ENCODE measurements at places on chromosomes 5 and 9. TPM values are rescaled to one million over a fixed set of nuclear protein-coding genes. Genes with fewer than 3 reads are reported as not detected.

DNA sequence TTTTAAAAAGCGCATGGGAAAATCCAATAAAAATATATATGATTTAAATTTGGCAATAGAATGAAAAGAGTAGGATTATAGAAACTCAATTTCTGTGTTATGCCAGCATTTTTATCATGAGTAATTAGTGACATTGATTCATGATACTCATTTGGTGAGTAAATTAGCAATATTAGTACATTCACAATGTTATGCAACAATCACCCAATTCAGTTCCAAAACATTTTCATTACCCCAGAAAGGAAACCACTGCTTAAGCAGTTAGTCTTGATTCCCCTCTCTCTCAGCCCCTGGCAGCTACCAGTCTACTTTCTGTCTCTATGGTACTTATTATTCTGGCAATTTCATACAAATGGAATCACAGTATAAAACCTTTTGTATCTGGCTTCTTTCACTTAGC, 27.0 kb downstream of the OSMR start:
- no peak for ATAC-seq

DNA sequence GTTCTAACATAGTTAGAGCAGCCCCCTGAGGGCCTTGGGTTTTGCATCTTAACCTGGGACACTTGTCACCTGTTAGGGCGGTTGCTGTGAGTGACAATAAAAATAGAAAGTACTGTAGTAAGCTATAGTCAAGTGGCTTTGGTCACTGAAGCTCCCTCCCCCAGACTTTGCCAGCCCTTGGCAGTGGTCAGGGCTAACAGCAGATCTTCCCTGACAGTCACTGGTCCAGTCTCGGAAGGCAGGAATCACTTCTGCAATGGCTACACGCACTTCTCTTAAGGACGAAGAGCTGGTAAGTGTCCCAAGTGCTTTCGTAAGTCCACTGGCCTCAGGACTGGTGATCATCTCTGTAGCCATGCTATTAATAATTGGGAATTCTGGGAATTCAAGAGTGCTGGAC, 115.0 kb upstream of the RUSC2 start:
- no peak for ATAC-seq

DNA sequence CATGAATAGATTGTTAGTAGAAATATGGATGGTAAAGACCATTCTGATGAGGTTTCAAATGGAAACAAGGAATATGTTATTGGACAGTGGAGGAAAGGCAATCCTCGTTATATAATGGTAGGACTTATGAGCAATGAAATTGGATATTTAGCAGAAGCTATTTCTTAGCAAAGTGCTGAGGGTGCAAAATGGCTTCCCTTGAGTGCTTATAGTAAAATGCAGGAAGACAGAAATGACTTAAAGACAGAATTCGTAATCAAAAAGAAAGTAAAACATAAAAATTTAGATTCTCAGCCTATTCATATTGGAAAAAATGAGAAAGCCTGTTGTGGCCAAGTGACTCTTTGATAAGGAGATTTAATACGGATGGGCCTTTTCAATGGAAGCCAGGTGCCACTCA, 102.1 kb upstream of the ADRA1B start:
- ATAC-seq, result no peak

- no peak for ATAC-seq
Observed at GRCh38 chr9:119026120-119026519, 343.1 kb downstream of the BRINP1 start.

- no peak for ATAC-seq
Observed at GRCh38 chr5:41738710-41739354, 131.4 kb downstream of the OXCT1 start.

Gene CYSRT1
- total RNA-seq, result not detected

GRCh38 chr9:18362901-18363685, 110.9 kb upstream of the ADAMTSL1 start:
- no peak for ATAC-seq

GRCh38 chr9:87554171-87554910, 56.7 kb downstream of the DAPK1 start:
- ATAC-seq, result no peak

Gene PCDHA11
- total RNA-seq, result 0.85 TPM

- ATAC-seq, result no peak
Observed at GRCh38 chr5:58950224-58950623, 367.3 kb downstream of the RAB3C start.

Gene LIFR
- 90.5 TPM for total RNA-seq

- ATAC-seq, result no peak
Observed at GRCh38 chr9:83188277-83188676, 125.3 kb upstream of the RASEF start.

All from gastroesophageal sphincter (tissue), 4 donors.